Activated CD4-positive, alpha-beta T cell treated with anti-CD3 and anti-CD28 coated beads for 48 hours (primary cell): ENCODE measurements at places on chromosomes 11 and 22.

GRCh38 chr22:17159504-17159951 is 451 bp upstream of the HDHD5 start:
- peak; percentile 86 for DNase-seq

GRCh38 chr11:78656327-78656726 is 81.7 kb upstream of the NARS2 start:
- no peak for DNase-seq

DNA sequence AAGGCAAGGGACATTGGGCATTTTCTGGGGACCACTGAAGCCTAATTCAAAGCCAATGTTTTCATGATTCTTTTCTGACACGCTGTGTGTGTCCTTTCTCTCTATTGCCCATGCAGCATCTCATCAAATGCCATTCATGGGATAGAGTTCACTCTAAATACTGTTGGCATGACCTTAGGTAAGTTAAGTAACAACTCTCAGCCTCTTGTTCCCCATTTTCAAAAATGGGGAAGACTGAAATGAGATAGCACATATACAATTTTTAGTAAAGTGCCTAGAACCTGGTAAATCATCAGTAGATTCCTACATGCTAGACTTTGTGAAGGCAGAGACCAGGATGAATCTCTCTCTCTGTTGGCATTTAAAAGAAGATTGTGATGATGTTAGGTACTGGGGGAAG is 12.7 kb upstream of the OR52K2 start:
- DNase-seq, result no peak

GRCh38 chr11:12019866-12020416 is 11.5 kb upstream of the DKK3 start:
- no peak for DNase-seq

DNA sequence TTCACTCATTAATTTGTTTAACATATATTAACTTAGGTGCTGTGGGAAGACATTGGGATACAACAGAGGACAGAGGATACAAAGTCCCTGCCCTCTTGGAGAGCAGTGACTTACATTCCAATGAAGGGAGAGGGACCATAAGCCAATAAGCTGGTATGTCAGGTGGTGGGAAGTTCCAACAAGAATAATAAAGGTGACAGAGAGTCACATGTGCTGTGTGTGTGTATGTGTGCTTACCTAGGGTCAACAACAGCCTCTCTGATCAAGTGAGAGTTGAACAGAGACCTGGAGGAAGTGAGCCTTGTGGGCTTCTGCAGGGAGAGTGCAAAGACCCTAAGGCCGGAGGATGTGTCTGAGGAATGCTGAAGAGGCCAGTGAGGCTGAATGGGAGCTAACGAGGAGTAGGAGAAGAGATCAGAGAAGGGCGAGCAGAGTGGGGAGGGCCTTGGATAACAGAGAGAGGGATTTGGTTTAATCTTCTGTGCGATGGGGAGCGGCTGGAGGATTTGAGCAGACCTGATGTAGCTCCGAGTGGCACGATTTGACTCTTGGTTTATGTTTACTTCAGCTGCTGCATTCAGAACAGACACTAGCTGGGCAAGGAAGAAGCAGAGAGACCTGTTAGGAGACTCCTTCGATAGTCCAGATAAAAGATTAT is 35.3 kb downstream of the MAP6 start:
- DNase-seq, result no peak

GRCh38 chr11:27701355-27702105 is 1.3 kb upstream of the BDNF start:
- no peak for DNase-seq

- DNase-seq, result no peak
These were observed 7.7 kb downstream of the SELENOO start for GRCh38 chr22:50208430-50208938.
